ENCODE measurements at places on chromosomes 4 and X. TPM values are rescaled to one million over a fixed set of nuclear protein-coding genes. Genes with fewer than 3 reads are reported as not detected.

DNA sequence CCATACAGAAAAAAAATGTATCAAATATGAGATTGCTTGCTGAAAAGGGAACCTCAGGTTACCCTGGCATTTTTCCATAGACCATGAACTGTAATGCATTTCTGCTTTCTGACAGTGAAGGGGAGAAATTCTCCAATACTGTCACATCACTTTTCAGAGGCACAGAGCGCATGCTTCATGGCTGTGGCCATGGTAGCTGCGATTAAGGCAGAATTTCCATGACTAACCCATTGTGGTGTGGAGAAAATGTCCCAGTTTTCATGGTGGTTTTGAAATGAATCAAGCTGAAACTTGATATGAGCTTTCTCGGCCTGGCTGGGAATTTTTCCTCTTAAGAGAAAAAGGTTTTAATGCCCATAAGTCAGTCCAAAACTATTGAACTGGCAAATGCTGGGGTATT lies 39.5 kb upstream of the MAP3K15 start:
- no peak overlapping the region for H3K4me3 ChIP-seq
- no peak overlapping the region for H3K27ac ChIP-seq
- H3K4me1 ChIP-seq: peaks cover 2% of the 10 kb centered on the region
- no peak for DNase-seq
- H3K27me3 ChIP-seq: no peaks in the 10 kb centered on the region
- no peaks in the 10 kb centered on the region for H3K36me3 ChIP-seq

DNA sequence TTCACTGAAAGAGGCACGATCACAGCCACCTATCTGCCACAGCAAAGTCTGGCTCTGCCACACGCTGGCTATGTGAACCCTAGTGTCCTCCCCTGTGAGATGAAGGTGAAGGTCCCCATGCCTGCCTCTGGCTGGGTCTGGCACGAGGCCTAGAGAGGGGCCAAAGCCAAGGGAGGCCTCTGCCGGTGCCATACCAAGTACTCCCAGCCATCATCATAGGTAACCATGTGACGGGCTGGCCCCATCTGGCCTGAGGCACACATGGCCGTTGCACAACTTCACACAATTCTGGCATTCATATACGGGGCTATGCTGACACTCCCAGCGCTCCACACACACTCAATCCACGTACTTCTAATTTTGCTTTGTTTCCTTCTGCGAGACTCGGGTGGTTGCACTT lies 15.3 kb downstream of the NOP14 start:
- peaks cover 3% of the 10 kb centered on the region for H3K36me3 ChIP-seq
- no peaks in the 10 kb centered on the region for H3K4me1 ChIP-seq
- H3K4me3 ChIP-seq: no peak overlapping the region
- no peak overlapping the region for H3K27ac ChIP-seq
- H3K27me3 ChIP-seq: peaks cover 5% of the 10 kb centered on the region

- peak; percentile 22 for DNase-seq
- H3K4me3 ChIP-seq: no peak overlapping the region
- H3K4me1 ChIP-seq: peaks cover 3% of the 10 kb centered on the region
- H3K27me3 ChIP-seq: no peaks in the 10 kb centered on the region
- no peak overlapping the region for H3K27ac ChIP-seq
- no peaks in the 10 kb centered on the region for H3K36me3 ChIP-seq
Observed at GRCh38 chr4:87838890-87839591, 6.3 kb downstream of the MEPE start.

- no peaks in the 10 kb centered on the region for H3K4me1 ChIP-seq
- no peaks in the 10 kb centered on the region for H3K27me3 ChIP-seq
- H3K27ac ChIP-seq: no peak overlapping the region
- H3K36me3 ChIP-seq: no peaks in the 10 kb centered on the region
Observed at GRCh38 chr4:101833480-101833879, 43.0 kb downstream of the BANK1 start.

- no peaks in the 10 kb centered on the region for H3K27me3 ChIP-seq
- no peak overlapping the region for H3K4me3 ChIP-seq
- no peaks in the 10 kb centered on the region for H3K4me1 ChIP-seq
Observed at GRCh38 chrX:37357436-37357835, 8.3 kb downstream of the PRRG1 start.

DNA sequence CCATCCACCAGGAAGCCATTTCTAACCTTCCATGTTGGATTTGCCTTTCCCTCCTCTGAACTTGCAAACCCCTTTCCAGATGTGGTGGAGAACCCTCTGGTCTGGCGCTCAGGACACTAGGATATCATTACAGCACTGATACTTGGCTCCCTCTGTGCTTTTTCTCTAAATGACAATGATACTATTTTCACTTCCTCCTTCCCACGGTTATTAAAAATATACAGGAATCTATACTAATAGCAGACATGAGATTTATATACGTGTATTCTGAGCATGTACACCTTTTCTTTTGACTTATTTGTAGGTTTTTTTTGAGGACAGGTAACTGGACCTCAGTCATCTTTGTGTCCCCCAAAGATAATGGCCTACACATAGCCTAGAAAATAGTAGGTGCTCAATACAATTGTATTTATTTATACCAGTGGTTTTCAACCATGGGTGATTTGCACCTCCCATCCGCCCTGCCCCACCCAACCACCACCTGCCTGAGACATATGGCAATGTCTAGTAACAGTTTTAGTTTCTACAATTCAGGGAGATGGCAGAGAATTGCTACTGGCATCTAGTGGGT lies 60.4 kb upstream of the PLAC8 start:
- no peaks in the 10 kb centered on the region for H3K27me3 ChIP-seq
- peaks cover 5% of the 10 kb centered on the region for H3K36me3 ChIP-seq
- DNase-seq: no peak
- no peaks in the 10 kb centered on the region for H3K4me1 ChIP-seq

GRCh38 chr4:1978741-1979476 lies 29.9 kb downstream of the NELFA start:
- peaks cover 3% of the 10 kb centered on the region for H3K27me3 ChIP-seq
- no peak overlapping the region for H3K27ac ChIP-seq
- no peaks in the 10 kb centered on the region for H3K4me1 ChIP-seq
- H3K36me3 ChIP-seq: no peaks in the 10 kb centered on the region
- no peak for DNase-seq

DNA sequence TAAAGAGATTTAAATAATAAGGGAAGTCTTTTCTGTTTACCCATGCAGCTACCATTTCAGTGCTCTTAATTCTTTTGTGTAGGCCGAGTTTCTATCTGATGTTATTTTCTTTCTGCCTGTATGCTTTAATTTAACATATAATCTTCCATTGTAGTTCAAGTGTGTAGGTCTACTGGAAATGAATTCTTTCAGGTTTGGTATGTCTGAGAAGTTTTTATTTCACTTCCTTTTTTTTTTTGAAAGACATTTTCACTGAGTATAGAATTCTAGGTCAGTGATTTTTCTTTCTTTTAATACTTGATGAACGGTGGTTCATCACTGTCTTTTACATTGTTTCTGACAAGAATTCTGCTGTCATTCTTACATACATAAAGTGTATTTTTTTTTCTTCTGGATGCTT lies 42.1 kb downstream of the VAMP7 start:
- no peak for DNase-seq
- peaks cover 6% of the 10 kb centered on the region for H3K36me3 ChIP-seq
- H3K4me3 ChIP-seq: no peak overlapping the region
- no peaks in the 10 kb centered on the region for H3K27me3 ChIP-seq
- no peaks in the 10 kb centered on the region for H3K4me1 ChIP-seq
- H3K27ac ChIP-seq: no peak overlapping the region

- H3K4me3 ChIP-seq: no peak overlapping the region
- no peak overlapping the region for H3K27ac ChIP-seq
- no peaks in the 10 kb centered on the region for H3K36me3 ChIP-seq
Observed at GRCh38 chr4:88333741-88334405, 44.8 kb upstream of the HERC6 start.

DNA sequence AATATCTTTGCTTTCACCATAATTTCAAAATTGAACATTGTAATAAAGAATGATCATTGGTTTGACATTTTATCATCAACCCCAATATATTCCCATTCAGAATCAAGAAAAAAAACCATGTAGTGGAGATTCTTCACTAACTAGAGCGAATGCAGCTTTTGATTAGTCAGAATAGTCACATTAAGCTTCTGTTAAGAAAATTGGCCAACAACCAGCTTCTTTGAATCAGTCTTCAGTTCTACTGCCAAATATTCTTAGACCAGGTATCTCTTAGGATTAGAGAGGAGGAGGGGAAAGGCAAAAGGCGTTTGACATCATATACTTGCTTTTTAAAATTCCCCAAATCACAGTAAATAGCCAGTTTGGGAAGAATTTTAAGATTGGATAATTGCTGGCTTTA lies 22.2 kb upstream of the TBC1D8B start:
- H3K4me1 ChIP-seq: no peaks in the 10 kb centered on the region
- no peaks in the 10 kb centered on the region for H3K36me3 ChIP-seq
- no peak overlapping the region for H3K27ac ChIP-seq

DNA sequence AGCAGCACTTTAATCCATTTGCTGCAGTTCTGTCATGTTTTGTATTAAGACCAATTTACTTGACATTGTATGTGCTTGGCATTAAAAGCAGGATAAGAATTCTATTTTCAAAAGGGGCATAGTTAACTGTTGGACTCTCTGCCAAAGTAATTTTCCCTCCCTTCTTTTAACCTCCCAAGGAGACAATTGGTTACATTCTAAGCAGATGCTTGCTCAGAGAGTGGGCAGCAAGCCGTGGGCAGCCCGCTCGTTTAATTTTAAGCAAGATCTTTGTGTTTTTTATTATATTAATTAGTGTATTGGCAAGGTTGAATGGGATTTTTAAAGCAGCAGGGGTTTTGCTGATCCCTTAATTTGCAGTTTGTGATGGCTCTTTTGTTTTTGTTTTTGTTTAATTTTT lies 37.1 kb upstream of the KLHL8 start:
- H3K27ac ChIP-seq: no peak overlapping the region
- no peak for DNase-seq
- no peaks in the 10 kb centered on the region for H3K4me1 ChIP-seq
- H3K4me3 ChIP-seq: no peak overlapping the region
- H3K36me3 ChIP-seq: peaks cover 5% of the 10 kb centered on the region

- H3K4me1 ChIP-seq: no peaks in the 10 kb centered on the region
- no peak for DNase-seq
- H3K4me3 ChIP-seq: no peak overlapping the region
- no peak overlapping the region for H3K27ac ChIP-seq
- H3K36me3 ChIP-seq: no peaks in the 10 kb centered on the region
Observed at GRCh38 chrX:4322916-4323315, 609.5 kb upstream of the PRKX start.

- DNase-seq: no peak
- H3K4me1 ChIP-seq: no peaks in the 10 kb centered on the region
- H3K27ac ChIP-seq: no peak overlapping the region
Observed at GRCh38 chrX:68532831-68533533, 34.1 kb downstream of the YIPF6 start.

DNA sequence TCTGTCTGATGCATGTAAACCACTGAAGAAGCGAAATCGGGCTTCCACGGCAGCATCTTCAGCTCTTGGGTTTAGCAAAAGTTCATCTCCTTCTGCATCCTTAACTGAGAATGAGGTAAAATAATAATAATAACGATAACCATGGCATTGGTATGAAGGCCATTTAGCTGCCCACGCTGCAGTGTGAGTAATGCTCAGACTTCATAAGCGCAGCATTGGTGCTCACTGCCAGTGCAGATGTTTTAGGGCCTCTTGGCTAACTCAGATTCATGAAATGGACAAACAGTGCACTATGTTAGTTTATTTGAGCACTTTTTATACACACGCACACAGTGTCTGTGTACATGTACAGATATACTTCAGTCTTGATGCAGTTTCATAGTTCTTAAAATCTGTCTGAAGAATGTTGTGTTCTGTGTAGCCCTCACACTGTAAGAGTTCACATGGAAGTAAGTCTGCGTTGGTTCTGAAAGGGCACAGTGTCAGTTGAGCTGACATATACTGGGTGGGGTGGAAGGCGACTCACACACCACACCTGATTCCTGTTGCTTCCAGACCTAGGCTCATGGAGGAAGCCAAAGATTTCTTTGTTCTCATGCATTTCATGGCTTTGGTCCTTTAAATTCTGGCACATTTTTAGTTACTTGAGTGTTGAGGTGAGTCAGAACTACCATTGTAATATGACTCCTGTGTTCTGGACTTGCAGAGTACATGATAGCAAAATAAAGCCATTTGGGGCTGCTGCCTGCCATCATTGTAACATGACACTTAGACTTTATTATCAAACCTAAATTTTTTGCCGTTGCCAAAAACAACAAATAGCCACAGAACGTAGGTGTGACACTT lies 68.7 kb downstream of the NSD2 start:
- no peak overlapping the region for H3K4me3 ChIP-seq
- H3K4me1 ChIP-seq: no peaks in the 10 kb centered on the region
- no peak for DNase-seq
- no peaks in the 10 kb centered on the region for H3K36me3 ChIP-seq
- no peak overlapping the region for H3K27ac ChIP-seq

DNA sequence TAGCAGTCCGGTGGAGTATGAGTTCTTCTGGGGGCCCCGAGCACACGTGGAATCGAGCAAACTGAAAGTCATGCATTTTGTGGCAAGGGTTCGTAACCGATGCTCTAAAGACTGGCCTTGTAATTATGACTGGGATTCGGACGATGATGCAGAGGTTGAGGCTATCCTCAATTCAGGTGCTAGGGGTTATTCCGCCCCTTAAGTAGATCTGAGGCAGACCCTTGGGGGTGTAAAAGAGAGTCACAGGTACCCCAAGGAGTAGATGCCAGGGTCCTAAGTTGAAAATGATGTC lies 852 bp downstream of the MAGEH1 start:
- H3K27me3 ChIP-seq: peaks cover 3% of the 10 kb centered on the region
- no peaks in the 10 kb centered on the region for H3K36me3 ChIP-seq
- H3K4me1 ChIP-seq: peaks cover 2% of the 10 kb centered on the region
- peak overlapping the region; percentile 89 for H3K4me3 ChIP-seq
- peak overlapping the region; percentile 93 for H3K27ac ChIP-seq

DNA sequence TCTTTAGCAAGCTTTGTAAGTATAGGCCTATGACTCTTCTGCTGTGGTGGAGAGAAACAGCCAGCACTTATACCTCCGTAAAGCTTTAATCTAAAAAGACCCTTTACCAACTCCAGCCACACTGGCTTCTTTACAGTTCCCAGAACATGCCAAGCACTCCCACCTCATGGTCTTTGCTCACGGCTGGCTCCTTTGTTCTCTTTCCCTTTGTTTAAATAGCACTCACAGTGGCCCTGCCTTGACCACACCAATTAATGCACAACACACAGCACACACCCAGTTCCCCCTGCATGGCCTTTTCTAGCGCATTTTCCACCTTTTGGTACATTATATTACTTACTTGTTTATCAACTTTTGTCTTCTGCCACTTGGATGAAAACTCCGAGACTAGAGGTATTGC lies 18.9 kb downstream of the PPID start:
- DNase-seq: no peak
- no peak overlapping the region for H3K4me3 ChIP-seq
- no peaks in the 10 kb centered on the region for H3K4me1 ChIP-seq
- H3K36me3 ChIP-seq: no peaks in the 10 kb centered on the region
- H3K27ac ChIP-seq: no peak overlapping the region
- H3K27me3 ChIP-seq: no peaks in the 10 kb centered on the region

GRCh38 chrX:82134378-82134777 lies 932.5 kb downstream of the SH3BGRL start:
- no peak for DNase-seq
- no peaks in the 10 kb centered on the region for H3K4me1 ChIP-seq
- no peak overlapping the region for H3K27ac ChIP-seq
- H3K27me3 ChIP-seq: no peaks in the 10 kb centered on the region
- peaks cover 5% of the 10 kb centered on the region for H3K36me3 ChIP-seq

The MAGEB2 gene
- total RNA-seq: not detected

The C4orf51 gene
- not detected for total RNA-seq

The CSN2 gene
- not detected for total RNA-seq

The PLAC1 gene
- not detected for total RNA-seq

The TCEAL6 gene
- total RNA-seq: not detected

The TRAPPC11 gene
- total RNA-seq: 56.2 TPM

The STAG2 gene
- total RNA-seq: 49.0 TPM

The PPBP gene
- not detected for total RNA-seq

The NUDT10 gene
- 19.3 TPM for total RNA-seq

The WAS gene
- total RNA-seq: 2.6 TPM

The GAGE12E gene
- total RNA-seq: not detected

The NCAPG gene
- 6.0 TPM for total RNA-seq

The XKRX gene
- not detected for total RNA-seq

The MAP7D2 gene
- total RNA-seq: 3.0 TPM

The TMEM47 gene
- 2.8 TPM for total RNA-seq

The ARMCX1 gene
- 50.5 TPM for total RNA-seq

Measured in glutamatergic neuron (in vitro differentiated cells).